GM12878 (cell line): ENCODE measurements at places on chromosomes 11 and 22.

GRCh38 chr11:122920579-122920978, 38.0 kb downstream of the JHY start:
- DNase-seq, result no peak

DNA sequence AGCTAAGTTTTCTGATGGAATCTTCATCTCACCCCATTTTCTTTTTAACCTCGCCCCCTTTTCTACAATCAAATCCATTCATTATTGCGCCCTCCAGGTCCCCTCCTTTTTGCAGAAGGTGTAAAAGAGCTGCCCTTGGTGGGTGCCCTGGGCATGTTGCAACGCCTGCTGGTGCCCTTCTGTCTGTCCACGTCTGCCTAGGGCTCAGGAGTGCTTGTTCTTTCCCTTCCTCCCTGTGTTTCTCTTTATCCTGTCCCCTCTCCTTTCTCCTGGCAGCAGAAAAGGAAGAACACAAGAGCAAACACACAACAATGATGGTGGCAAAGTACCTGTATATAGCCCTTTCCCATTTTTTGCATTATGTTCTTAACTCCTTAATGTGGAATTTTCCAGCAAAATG, 6.2 kb upstream of the TLCD5 start:
- DNase-seq, result no peak

DNA sequence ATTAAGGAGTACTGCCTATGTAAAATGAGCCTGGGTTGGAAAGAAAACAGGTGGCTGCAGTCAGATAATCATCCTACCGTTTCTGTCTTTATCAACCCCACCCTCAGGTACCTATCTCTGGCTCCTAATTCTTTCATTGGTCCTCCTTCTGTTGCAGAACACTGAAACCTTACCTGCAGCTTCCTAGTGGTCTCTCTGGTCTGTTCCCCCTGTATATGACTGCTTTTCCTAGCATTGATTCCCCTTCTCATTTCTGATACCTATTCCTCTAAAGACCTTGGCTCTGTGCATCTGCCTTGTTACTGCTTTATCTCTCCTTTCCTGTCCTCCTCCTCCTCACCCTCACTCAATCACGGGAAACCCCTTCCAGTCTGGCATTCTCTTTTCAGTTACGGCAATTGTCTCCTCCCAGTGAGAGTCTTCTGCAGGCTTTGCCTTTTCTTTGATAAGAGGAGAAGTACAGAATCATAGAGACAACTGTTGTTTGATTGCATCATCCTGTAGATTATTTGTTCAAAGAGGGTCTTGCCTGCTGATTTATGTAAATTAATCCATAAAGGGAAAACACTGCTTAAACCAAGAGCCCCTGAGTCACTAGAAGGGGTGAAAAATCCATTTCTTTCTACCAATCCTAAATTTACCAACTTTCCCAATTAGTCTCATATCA, 301.2 kb downstream of the AASDHPPT start:
- DNase-seq, result no peak

- no peak for DNase-seq
These were observed 19.6 kb downstream of the MACROD1 start for GRCh38 chr11:64146036-64146955.

GRCh38 chr11:70537576-70538571, 139.5 kb downstream of the CTTN start:
- no peak for DNase-seq

DNA sequence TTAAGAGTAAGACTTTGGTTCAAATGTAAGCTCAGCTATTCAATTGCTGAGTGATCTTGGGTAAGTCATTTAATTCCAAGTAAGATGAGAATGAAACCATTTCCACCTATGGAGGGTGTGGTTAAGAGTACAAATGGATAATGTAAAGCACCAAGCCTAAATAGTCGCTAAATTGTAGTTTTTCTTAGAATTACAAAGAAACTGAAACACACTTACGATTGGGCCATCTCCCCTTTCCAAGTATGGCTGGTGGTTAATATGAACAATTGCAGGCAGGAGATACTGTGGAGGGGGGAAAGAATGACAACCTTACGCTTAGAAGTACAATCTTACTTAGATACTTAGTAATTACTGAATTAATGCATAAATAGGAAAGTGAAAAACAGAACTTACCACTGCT, 8.2 kb downstream of the DDX17 start:
- no peak for DNase-seq

DNA sequence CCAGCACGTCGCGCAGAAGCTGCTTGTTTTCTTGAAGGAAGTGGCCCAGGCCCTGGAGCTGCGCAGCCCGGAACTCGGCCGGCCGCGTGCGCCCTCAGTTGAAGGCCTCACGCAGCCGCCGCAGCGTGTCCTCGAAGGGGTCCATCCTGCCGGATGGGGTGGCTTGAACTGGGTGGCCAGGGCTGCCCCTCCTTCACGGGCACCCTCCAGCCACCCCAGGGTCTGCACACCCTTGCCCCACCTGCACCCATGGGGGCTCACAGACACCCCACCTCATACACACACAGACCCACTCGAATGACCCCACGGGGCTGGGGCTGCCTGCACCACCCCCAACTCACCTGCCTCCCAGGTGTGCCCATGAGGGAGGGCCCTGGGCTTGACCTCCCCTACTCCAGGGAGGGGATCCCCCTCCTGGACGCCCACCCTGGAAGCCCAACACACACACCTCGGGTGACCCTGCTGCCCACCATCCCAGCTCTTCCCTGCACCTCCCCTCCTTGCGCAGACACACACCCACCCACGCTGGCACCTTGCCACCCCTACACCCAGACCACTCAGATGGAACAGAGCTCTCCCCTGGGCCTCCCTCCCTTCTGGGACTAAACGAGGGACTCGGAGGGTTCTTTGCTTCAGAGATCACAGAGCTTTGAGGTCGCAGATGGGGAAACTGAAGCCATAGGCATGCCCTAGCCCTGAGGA, 6.8 kb downstream of the ALDH3B2 start:
- no peak for DNase-seq

GRCh38 chr11:117882311-117882905, 6.0 kb upstream of the FXYD6 start:
- DNase-seq, result no peak

- no peak for DNase-seq
These were observed 26.1 kb upstream of the CABP7 start for GRCh38 chr22:29693671-29694070.

GRCh38 chr11:83918476-83918875, 632.3 kb upstream of the CCDC90B start:
- no peak for DNase-seq

- no peak for DNase-seq
These were observed 26.8 kb downstream of the CLDN25 start for GRCh38 chr11:113806406-113806805.

- no peak for DNase-seq
These were observed 689 bp downstream of the PDHX start for GRCh38 chr11:34916843-34917770.

DNA sequence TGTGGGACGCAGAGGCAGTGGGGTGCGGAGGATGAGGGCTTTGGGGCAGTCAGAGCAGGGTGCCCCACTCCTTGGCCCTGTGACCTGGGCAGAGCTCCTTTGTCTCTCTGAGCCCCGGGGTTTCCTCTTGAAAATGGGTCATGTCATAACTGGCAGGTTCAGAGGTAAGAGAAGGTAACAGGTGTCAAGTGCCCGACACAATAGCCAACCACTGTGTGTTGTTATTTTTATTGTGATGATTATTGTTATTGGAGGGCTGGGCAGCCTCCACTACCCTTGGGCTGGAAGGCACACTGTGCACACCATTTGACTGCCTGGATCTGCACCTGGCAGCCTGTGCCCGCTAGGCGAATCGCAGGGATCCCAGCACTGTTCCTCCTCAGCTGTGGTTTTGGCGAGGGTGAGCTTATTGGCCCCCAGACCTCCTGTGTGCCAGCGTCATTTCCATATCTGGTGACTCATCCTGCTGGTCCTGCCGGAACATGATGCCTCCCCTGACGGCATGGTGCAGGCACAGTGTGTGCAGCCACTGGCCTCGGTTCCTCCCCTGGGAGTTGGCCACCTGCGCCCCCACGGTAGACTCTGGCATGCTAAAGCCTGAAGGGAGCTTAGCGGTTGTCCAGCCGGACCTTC, 15.4 kb upstream of the SOX10 start:
- no peak for DNase-seq
